ENCODE measurements at places on chromosomes 2 and 18. TPM values are rescaled to one million over a fixed set of nuclear protein-coding genes. Genes with fewer than 3 reads are reported as not detected.

The ZDBF2 gene
- 4.0 TPM for total RNA-seq

The MLPH gene
- 0.63 TPM for total RNA-seq

The UBR3 gene
- total RNA-seq: 13.2 TPM

The CYS1 gene
- 0.20 TPM for total RNA-seq
